ENCODE measurements at places on chromosomes 11 and 22. TPM values are rescaled to one million over a fixed set of nuclear protein-coding genes. Genes with fewer than 3 reads are reported as not detected.
A peak's percentile ranks its signal among the peaks of the same experiment; 100 is the strongest.

GRCh38 chr22:46776876-46777608 is 14.6 kb downstream of the TBC1D22A start:
- H3K4me3 ChIP-seq, result no peak overlapping the region
- no peaks in the 10 kb centered on the region for H3K27me3 ChIP-seq
- no peak for DNase-seq
- peaks cover 2% of the 10 kb centered on the region for H3K36me3 ChIP-seq
- H3K4me1 ChIP-seq, result peaks cover 47% of the 10 kb centered on the region
- H3K27ac ChIP-seq, result no peak overlapping the region

- no peak overlapping the region for H3K27ac ChIP-seq
- no peak overlapping the region for H3K4me3 ChIP-seq
- no peak for DNase-seq
- no peaks in the 10 kb centered on the region for H3K4me1 ChIP-seq
Observed at GRCh38 chr22:27393371-27393770, 408.2 kb downstream of the MN1 start.

- no peak for DNase-seq
- H3K27me3 ChIP-seq, result no peaks in the 10 kb centered on the region
- no peaks in the 10 kb centered on the region for H3K36me3 ChIP-seq
- no peak overlapping the region for H3K27ac ChIP-seq
- no peaks in the 10 kb centered on the region for H3K4me1 ChIP-seq
- no peak overlapping the region for H3K4me3 ChIP-seq
Observed at GRCh38 chr11:5065027-5065426, 4.3 kb upstream of the OR52E1 start.

PANX3 gene
- total RNA-seq, result 0.04 TPM

DNA sequence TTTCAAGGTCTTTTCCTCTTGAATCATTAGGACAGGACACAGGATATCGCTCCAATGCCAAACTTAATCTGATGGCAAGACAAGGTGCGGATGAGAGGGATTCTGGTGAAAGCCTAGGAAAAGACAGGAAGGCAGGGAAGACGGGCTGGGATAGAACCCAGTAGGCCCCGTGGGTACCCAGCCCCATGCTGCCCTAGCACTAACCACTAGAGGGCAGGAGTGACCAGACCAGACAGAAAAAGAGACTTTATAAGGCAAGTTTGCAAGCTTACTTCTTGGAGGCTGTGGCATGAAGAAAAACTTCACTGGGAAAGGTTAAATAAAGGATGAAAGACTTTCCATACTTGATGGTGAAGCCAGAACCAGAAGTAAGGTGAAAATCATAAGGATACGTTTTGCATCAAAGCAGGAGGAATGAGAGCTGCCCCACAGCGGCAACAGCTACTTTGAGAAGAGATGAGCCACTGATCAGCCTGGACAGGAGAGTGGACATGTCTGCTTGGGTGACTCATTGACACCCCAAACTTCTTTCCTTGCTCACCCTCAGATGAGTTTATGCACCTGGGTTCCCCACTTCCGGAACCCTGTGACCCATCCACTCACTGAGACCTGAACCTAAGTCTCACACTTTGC is 39.8 kb downstream of the SYN3 start:
- no peaks in the 10 kb centered on the region for H3K4me1 ChIP-seq
- no peak overlapping the region for H3K27ac ChIP-seq
- H3K27me3 ChIP-seq, result no peaks in the 10 kb centered on the region

DNA sequence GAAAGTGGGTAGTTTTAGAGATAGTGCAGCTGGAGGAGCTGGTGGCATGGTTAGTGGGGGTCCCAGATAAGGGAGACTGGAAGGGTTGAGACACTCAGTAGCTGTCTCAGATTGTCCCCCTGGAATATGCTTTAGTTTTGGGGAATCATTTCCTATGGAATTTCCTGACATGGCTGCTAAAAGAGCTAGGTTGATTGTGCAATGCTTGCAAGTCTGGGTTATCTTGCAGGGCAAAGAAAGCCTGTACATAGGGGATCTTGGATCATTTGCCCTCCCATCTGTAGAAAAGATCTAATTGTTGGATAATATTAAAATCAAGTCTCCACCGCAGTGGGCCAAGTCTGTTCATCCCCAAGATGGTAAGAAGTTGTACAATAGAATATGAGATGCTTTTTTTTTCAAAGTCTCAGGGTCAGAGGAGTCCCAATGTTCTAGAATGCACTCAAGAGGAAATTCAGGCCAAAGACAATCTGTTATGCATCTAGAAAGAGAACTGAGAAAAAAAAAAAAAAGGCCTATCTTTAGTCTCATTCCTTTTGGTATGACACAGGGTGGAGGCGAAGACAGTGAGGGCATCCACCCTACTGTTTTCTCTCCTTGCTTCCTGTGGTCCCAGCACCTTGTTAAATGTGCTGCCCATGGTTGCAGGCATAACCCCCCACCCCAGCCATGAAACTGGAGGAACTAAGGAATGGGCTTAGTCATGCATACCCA is 20.2 kb downstream of the MS4A6E start:
- H3K36me3 ChIP-seq, result no peaks in the 10 kb centered on the region
- H3K27ac ChIP-seq, result no peak overlapping the region
- no peak overlapping the region for H3K4me3 ChIP-seq
- no peaks in the 10 kb centered on the region for H3K4me1 ChIP-seq
- no peaks in the 10 kb centered on the region for H3K27me3 ChIP-seq
- no peak for DNase-seq

- H3K27ac ChIP-seq, result no peak overlapping the region
- no peaks in the 10 kb centered on the region for H3K4me1 ChIP-seq
- no peaks in the 10 kb centered on the region for H3K36me3 ChIP-seq
- no peak overlapping the region for H3K4me3 ChIP-seq
- DNase-seq, result peak; percentile 8
Observed at GRCh38 chr11:129825380-129825779, 9.7 kb downstream of the TMEM45B start.

GRCh38 chr11:33207408-33207985 is 46.2 kb upstream of the CSTF3 start:
- H3K4me3 ChIP-seq, result no peak overlapping the region
- peak; percentile 63 for DNase-seq
- no peaks in the 10 kb centered on the region for H3K36me3 ChIP-seq
- H3K4me1 ChIP-seq, result peaks cover 9% of the 10 kb centered on the region
- H3K27me3 ChIP-seq, result no peaks in the 10 kb centered on the region
- H3K27ac ChIP-seq, result peak overlapping the region; percentile 71

GRCh38 chr11:66543263-66544107 is 2.4 kb downstream of the ZDHHC24 start:
- DNase-seq, result peak; percentile 74
- H3K27me3 ChIP-seq, result peaks cover 2% of the 10 kb centered on the region
- H3K27ac ChIP-seq, result peak overlapping the region; percentile 75

KDM4E gene
- total RNA-seq, result not detected

PLEKHB1 gene
- total RNA-seq, result 1.0 TPM

MGAT3 gene
- total RNA-seq, result 1.7 TPM

MEI1 gene
- 0.62 TPM for total RNA-seq

P2RX3 gene
- 1.5 TPM for total RNA-seq

DNA sequence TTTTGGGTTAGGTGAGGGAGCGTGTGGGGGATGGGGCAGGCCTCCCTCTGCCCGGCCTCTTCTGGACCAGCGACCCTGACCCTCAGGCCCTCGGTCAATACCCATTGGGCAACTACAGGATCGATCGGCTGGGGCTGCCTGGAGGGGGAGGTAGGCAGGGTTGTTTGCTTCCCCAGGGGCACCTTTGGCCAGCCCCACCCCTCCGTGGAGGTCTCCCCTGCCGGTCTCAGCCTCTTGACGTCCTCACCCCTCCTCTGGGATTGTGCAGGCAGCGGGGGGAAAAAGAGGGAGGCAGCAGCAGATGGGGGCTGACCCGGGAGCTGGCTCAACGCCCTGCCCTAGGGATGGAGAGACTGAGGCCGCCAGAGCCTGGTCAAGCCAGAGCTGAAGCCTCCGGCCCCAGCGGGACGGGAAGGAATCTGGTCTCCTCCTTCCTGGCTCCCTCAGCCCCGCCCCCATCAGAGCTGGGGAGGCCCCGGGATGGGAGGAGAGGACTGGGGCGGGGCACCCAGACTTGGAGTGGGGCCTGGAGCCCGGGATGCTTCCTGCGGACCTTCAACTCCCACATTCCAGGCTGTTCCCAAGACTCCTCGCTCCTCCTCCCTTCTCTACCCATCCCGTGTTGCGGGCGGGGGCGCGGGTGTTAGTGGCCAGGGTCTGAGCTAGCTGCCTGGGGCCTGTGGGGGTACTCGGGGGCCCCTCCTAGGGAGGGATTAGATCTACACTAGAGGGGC is 14.4 kb upstream of the CDC42EP1 start:
- DNase-seq, result peak; percentile 99
- peaks cover 3% of the 10 kb centered on the region for H3K27me3 ChIP-seq
- H3K36me3 ChIP-seq, result no peaks in the 10 kb centered on the region
- peaks cover 68% of the 10 kb centered on the region for H3K4me1 ChIP-seq
- peak overlapping the region; percentile 97 for H3K27ac ChIP-seq
- no peak overlapping the region for H3K4me3 ChIP-seq

DNA sequence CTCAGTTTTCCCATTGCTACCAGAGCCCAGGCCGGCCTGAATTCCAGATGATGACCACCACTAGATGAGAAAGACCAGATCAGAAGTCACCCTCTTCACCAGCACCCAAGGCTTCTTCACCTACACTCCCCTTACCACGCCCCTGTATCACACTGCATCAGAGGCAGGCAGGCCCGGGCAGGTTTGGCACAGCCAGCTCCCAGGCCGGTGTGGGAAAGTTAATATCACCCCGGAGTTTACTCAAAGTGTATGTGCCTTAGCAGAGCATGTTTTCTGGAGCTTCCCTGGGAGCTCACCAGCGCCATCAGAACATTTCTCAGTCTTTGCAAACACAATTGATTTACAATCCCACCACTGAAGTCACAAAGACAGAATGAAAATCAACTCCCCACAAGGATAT is 47.5 kb upstream of the POU2AF1 start:
- H3K4me3 ChIP-seq, result no peak overlapping the region
- H3K27me3 ChIP-seq, result no peaks in the 10 kb centered on the region
- no peak for DNase-seq
- H3K36me3 ChIP-seq, result no peaks in the 10 kb centered on the region
- H3K27ac ChIP-seq, result no peak overlapping the region
- peaks cover 7% of the 10 kb centered on the region for H3K4me1 ChIP-seq

All from muscle of leg (tissue), 16 donors.